ENCODE measurements at places on chromosomes 3 and 15.

DNA sequence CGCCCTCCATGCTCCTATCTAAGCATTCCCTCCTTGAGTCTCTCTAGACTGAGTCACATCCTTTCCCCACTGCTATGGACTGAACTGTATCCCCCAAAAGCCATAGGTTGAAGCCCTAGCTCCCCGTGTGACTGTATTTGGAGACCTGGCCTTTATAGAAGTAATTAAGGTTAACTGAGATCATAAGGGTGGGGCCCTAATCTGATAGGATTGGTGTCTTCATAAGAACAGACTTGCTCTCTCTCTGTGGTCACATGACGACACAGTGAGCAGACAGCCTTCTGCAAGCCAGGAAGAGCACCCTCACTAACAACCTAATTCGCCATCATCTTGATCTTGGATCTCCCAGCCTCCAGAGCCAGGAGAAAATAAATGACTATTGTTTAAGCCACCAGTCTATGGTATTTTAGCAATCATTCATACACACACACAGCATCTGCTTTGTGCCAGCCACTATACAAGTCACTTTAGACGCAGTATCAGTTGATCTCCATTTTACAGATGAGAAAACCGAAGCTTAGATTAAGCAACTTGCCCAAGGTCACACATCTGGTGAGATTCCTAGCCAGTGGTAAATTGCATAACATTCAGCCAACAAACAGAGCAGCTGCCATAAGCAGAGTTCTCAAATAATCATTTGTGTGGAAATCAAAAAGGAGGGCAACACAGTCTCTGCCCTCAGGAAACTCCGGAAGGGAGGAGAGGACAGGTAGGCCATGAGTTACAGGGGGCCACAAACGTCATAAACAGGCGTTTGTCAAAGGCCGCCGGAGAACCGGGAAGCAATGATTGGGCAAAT is 66.3 kb upstream of the HES1 start:
- no peak for DNase-seq

- DNase-seq = no peak
Measured at GRCh38 chr15:66939016-66939415, 126.4 kb upstream of the SMAD3 start.

DNA sequence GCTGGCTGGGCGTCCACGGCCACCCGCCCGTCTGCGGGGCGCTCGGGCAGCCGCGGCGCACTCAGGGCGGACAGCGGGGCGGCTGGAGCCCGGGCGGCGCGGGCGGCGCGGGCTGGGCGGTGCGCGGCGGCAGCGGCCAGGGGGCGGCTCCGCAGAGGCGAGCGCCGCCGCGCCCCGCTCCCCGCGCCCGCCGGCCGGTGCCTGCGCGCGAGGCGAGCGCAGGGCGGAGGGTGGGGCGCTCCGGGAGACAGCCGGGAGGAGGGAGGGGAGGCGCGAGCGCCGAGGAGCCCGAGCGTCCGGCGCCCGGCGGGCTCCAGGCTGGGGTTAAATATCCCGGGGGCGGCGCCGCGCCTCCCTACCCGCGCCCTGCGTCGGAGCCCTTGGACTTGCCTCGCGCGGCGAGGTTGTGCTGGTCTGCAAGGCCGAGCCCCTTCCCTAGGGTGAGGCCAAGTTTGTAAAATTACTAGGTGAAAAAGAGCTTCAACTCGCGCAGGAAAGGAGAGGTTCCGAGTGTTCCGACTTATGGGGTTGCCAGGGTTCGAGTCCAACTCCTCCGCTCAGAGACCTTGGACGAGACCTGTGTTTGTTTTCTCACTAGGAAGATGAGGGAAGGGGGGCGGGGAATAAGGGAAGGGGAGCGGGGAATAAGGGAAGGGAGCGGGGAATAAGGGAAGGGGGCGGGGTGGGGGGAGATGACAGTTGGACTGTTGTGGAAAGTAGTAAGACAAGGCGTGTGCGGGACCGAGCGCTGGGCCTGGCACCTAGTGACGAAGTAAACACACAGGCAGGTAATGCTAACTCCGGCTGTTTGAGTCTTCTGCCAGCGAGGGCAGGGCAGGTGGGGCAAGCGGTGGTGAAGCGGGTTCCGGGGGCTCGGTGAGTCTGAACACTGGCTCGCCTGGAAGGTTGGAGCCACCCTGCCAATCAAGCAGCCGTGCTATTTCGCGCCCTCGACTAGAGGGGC is at the start of gene TNFAIP8L3:
Gene TNFAIP8L3 (minus strand): TSS at position 301 of the 964 bp plus-strand sequence. CDS start 311 bp downstream, outside the sequence.
- DNase-seq = no peak

DNA sequence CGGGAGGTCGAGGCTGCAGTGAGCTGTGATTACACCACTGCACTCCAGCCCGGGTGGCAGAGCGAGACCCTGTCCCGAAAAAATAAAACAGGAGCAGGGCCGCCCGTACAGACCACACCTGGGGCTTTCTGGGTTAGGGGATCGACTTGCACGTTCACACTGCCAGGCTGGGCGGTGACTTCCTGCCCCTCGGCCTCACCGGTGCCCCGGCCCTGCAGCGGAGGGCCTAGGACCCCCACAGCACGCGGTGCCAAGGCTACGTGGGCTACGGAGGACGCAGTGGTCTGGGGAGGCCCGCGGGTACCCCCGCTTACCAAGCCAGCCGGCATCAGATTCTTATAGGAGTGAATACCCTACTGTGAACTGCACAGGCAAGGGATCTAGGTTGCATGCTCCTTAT is 11.6 kb upstream of the TTC14 start:
- no peak for DNase-seq

DNA sequence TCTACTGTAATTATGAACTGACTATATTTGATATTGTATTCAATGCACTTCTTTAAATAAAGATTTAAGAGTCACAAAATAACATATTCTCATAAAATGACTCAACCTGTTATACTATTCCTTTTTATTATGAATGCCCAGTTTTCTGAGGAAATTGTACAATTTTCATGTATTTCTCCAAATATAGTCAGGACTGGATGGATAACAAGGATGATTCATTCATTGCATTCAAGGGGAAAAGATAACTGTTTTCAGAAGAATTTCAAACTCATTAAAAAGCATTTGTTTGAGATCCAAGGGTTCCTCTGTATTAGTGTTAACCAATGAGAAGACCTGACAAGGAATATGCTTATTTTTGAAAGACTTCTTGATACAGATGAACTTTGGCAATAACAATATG is 163.7 kb downstream of the MEIS2 start:
- no peak for DNase-seq

Measured in activated gamma-delta T cell treated with anti-CD3 and anti-CD28 coated beads, Interleukin-2, amount 50 U/mL, for 16 hours (primary cell).